Activated T-cell treated with anti-CD3 and anti-CD28 coated beads for 48 hours (primary cell): ENCODE measurements at places on chromosomes 4 and X.

DNA sequence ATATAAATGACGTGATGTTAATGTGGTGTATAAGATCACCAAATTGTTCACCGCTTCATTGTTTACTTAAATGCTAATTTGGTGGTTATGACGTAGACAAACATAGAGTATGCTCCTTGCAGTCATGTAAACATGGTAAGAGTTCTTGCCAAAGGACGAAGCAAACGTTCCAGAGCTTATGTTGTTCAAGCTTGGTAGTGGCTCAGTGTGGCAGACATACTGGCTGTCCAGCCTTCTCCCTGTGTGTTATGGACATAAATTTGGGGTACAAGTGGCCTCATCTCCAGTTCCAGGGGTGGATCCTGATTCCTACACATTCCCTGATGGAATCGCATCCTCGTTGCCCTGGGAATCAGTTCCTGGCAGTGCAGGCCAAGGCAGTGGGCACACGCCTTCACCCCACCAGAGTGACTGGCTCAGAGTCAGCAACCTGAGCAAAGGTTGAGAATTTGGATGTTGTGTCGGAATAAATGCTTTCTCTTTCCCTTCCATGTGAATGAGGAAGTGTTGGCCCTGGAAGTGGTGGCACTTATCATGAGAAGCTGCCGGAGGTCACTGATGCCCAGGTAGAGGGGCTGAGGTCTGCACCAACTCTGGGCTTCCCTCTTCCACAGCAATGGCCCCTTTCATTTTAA is 25.4 kb downstream of the F11 start:
- DNase-seq: no peak

DNA sequence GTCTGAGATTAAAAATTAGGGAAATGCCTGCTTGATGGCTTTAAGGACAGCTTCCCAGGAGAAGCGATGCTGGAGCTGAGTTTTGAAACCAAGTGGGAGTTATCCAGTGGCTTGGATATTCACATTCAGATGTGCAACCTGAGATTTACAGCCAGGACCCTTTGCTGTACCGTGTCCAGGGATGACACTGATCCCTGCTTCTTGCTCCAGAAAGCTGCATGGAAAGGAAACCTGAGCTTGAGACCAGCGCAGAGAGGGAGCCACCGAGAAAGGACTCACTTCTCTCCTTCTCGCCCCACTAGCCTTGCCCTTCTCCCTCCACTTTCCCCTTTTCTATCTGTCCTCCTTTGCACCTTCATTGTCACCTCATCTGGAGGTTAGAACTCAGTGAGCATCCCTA is 254.5 kb upstream of the PPARGC1A start:
- DNase-seq: no peak

GRCh38 chr4:114607056-114607455 is 8.4 kb downstream of the UGT8 start:
- DNase-seq: no peak

- no peak for DNase-seq
Measured at GRCh38 chr4:177008836-177009501, 216.2 kb upstream of the VEGFC start.

DNA sequence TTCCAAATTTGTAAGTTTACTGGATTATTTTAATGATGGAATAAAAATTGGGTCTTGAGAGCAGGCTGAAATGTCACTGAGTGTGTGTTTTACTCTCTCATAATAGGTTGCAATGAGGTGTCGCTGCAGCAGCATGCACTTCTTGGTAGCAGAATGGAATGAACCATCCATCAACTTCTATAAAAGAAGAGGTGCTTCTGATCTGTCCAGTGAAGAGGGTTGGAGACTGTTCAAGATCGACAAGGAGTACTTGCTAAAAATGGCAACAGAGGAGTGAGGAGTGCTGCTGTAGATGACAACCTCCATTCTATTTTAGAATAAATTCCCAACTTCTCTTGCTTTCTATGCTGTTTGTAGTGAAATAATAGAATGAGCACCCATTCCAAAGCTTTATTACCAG is 2.6 kb downstream of the SAT1 start:
- DNase-seq: no peak
